ENCODE measurements at places on chromosomes 5 and 9.

- DNase-seq, result no peak
These were observed 27.8 kb upstream of the PRDM12 start for GRCh38 chr9:130636648-130637020.

DNA sequence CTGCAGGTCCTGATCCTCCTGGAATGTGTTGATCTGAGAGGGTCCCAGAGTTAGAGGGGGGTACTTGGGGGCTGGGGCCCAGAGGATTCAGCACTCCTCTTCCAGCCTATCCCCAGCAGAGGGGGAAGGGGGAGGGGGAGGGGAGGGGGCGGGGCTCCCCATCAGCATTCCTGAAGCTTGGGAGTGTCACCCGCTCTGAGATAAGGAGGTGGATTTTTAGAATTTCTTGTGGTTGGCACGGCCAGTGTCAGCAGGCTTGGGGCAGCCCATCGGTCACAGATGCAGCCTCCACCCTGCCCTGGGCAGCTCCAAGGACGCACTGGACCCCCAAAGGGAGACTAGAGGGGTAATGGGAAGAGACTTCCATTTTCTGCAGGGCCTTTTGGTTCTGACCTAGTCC, 5.3 kb downstream of the FGF18 start:
- DNase-seq, result no peak

DNA sequence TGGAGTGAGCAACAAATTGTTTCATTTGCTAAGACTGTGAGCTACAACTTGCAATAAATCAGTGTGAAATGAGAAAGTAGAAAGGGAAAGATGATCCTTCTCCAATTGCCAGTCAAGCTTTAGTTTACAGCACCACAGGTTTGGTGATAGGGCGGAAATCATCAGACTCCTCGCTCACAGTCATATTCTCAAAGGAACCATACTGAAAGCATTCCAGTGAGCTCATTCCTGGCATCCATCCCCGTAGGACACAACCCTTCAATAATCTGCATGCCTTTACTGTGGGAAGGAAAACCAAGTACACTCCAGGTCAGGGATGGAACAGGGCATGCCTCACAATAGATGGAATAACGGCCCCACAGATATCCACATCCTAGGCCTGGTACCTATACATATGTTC, 80.7 kb downstream of the FSTL4 start:
- no peak for DNase-seq

DNA sequence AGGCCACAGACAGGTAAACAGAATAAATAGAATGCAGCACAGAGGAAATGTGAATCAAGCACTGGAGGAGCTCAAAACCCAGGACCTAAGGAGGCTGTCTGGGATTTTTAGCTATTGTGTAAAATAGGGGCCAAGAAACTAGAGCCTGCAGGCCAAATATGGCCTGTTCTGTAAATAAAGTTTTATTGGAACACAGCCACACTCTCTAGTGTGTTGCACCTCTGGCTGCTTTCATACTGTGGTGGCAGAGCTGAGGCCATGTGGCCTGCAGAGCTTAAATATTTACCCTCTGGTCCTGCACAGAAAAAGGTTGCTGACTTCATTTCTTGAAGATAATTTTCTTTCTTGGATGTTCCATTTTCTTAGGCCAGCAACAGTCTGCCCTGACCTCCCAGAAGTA, 136.4 kb downstream of the WDR41 start:
- no peak for DNase-seq

DNA sequence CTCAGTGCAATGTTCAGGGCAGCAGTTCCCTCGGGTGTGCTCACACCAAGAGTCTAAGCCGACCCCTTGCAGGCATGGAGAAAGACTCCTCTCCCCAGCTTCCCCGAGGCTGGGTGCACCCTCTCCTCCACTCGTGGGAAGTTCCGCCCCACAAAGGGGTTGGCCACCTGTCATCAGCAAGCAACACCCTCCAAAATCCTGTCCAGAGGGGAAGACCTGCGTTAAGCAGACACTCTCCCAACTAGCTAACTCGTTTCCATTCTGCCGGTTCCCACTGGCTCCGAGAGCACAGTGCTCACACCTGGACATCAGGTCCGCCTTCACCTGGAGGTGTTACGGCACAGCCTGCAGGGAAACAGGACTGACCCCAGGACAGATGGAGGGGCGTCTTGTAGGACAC, 117.9 kb upstream of the IRX4 start:
- DNase-seq, result no peak

DNA sequence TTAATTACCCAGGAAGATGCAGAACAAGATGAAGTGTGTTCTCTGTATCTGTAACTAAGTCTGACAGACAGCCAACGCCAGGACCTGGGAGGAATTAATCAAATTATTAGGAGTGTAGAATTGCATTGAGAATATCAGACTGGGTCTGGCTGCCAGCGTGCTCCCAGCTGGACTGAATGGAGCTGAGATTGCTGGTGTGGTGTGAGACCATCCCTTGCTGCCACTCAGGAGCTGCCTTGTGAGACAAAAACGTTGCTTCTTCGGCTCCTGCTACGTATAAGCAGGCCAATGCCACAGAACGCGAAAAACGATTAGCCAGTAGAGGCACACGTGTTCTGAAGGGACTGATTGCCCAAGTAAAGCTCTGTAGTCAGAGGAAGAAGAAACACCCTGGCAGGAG, 66.8 kb downstream of the AMBP start:
- DNase-seq, result no peak

DNA sequence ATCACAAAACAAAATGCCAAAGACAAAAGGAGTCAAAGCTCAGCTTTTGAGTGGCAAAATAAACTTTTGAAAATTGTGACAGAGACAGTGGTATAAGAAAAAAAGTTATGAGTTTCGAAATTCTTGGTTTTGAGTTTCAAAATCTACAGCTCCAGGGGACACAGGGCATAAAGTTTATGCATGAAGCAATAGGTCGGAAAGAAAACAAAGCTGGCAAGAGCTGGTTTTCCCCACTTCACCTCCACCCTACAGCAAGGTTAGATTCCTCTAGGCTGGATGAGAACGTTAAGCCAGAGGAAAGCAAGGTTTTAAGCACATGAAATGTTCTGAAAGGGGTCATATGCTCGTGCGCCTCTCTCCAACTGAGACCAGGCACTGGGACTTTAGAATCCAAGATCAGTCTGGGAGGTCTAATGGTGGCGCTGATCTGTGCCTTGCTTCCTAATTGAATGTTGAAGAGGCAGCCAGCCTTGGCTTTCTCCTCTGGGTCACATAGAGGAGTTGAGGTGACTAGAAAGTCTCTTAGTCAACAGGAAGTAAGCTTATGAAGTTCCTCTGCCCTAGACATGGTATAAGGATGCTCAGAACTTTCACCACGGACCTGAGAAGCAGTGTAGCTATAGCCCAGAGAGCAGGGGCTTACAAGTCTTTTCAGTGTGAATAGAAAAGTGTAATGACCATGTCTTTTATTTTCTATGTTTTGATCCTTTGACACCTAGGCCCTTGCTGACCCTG, 167.7 kb upstream of the DMAC1 start:
- no peak for DNase-seq

DNA sequence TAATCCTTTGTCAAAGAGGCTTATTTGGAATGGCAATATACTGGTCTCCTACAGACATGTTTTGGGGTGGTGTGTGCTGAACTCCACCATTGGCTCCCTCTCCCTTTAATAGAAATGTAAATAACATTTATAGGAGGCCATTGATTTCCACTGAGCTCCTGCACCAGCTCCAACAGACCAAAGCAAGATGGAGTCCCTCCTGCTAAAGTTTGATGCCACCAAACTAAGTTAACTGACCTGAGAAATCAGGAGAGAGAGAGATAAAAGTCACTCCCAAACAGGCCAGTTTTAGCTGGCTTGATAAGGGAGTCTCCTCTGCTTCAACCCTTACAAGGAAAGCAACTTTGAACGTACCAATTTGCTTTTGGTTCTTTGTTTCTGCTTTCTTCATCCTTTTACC, 8.1 kb upstream of the SPIN1 start:
- DNase-seq, result no peak

DNA sequence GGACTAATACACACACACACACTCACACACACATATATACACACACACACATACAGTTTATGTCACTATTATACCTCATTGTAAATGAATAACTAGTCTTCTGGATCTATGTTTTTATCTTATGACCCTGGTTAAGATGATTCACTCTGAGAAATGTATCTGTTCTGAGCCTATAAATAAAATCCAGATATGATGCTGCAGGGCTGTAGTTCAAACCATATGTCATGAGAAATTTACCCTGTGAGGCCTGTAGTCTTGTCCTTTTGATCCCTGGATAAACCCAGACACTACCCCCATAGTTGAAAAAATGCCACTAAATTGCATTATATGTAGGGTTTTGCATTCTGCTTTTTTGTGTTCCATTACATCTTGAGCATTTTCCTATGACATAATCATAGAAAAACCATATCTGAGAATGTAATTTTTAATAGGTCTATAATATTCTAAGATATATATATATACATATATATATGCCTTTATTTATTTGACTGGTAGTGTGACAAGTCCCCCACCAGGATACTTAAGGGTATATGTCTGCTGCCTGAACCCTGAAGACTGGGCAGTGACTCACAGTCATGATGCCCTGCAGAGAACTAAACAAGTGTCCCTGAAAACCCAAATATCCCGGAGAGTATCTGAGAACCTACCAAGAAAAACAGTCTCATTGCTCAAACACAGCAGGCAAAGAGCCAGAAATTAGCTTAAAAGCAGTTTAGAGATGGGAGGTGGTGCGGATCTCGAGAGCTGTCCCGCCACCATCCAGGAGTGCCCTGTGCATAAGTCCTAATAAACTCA, 18.4 kb upstream of the ALDOB start:
- DNase-seq, result no peak

GRCh38 chr5:35115920-35116319, 68.2 kb upstream of the AGXT2 start:
- no peak for DNase-seq

- DNase-seq, result no peak
These were observed 41.8 kb upstream of the CDKN2B start for GRCh38 chr9:22050924-22051323.

DNA sequence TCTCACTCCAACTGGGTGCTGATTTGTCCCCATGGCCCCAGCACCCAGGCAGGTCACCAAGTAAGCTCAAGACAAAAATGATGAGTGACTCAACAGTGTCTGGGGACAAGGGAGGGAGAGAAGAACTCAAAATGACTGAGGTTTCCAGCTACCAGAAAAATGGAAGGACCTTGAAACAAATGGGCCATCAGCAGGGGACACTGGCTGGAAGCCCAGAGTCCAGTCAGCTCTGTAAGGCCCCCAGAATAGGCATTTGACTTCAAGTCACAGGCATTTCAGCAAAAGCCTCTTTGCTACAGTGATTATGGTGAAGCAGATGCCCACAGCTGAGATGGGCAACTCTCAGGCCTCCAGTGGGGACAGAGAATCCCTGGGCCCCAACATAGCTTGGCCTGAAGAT, 139.0 kb upstream of the GABRP start:
- no peak for DNase-seq

DNA sequence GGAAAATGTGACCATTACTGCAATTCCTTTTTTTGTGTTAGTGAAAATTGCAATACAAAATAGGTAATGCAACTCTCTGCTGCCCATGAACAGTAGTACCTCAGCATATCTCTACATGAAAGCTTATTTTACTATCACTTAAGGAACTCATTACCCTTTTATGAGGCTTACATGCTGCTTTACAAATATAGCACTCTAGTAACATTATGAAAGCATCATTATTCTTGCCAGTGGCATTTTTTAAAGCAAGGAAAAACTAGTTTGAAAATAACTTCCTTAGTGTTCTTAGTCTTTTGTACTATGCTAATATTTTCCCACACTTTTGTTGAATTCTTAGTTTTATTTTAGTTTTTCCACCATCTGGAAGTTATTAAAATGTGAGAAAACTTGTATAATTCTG, 797.3 kb upstream of the ARRDC3 start:
- no peak for DNase-seq

- DNase-seq, result no peak
These were observed 45.4 kb upstream of the FBXW11 start for GRCh38 chr5:172051643-172052339.

- no peak for DNase-seq
These were observed 49.4 kb downstream of the AP3B1 start for GRCh38 chr5:78245136-78245535.

DNA sequence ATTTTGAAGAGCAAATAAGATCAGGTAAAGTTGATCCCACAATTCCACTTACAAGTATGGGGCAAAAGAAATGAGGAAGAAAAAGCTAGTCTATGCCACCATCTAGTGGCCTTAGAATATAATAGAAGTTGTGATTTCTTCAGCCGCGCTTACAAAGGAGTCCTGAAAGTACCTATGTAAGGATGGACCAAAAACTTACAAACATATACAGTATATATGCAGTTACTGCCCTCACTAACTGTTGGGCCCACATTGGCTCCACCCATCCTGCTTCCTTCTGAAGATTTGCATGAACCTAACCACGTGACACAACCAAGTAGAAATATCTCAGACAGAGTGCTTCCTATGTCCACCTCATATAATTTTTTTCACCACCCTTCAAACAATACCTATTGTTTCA, 11.7 kb upstream of the OR13D1 start:
- DNase-seq, result no peak

DNA sequence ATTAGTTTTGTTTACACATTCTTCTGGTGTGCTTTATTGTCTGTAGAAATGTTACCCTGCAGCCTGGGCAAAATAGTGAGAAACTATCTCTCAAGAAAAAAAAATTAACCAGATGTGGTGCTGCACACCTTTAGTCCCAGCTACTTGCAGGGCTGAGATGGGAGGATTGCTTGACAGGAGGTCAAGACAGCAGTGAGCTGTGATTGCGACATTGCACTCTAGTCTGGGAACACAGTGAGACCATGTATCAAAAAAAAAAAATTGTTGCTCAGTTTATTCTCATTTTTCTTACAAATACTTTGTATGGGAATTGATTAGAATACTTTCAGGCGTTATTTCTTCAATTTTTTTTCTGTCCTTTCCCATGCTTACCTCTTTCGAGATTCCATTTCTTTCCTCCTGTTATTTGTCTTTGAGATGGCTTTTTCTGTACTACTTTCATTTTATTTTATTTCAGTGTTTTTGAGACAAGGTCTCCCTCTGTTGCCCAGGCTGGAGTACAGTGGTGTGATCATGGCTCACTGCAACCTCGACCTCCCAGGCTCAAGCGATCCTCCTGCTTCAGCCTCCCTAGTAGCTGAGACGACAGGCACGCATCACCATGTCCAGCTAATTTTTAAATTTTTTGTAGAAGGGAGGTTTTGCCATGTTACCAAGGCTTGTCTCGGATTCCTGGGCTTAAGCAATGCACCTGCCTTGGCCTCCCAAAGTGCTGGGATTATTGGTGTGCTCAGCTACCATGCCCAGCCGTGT, 24.9 kb downstream of the TENT2 start:
- no peak for DNase-seq

Data from stimulated activated CD4-positive, alpha-beta T cell treated with anti-CD3 and anti-CD28 coated beads, TNF-alpha, amount 100 ng/mL, for 24 hours (primary cell).